ENCODE measurements at places on chromosomes 6 and 20. TPM values are rescaled to one million over a fixed set of nuclear protein-coding genes. Genes with fewer than 3 reads are reported as not detected.

DNA sequence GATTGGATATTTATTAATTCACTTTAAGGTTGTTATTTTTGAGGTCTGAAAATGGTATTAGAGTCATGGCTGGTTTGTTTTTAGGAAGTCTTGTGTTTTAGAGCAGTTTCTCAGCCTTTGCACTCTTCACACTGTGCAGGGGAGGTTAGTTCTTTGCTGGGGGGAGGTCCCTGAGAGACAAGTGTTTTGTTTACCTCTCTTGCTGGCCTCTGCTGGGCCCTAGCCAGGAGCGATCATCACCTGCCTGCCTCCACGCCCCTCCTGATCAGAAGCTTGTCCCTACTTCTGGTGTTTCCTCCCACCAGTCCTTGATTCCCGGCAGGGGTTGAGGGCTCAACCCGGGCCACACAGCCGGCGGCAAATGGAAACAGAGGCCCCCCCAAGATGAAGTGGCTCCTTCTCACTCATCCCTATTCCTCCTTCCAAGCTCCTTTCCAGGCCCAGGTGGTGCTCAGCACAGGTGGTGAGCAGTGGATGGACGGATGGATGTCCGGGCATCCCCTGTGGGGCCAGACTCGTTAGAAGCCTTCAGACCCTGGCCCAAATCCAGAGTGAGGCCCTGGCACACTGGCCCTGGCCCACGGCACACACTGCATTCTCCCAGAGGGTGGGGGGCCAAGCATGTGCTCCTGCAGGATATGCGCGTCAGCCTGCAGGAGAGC is 51.3 kb downstream of the GRM4 start:
- no peak for DNase-seq

GRCh38 chr20:40882152-40882551 is 146.5 kb upstream of the TOP1 start:
- DNase-seq = no peak

Gene PRKN
- 11.0 TPM for polyA plus RNA-seq

- DNase-seq = no peak
Measured at GRCh38 chr20:50520222-50520880, 10.2 kb downstream of the PTPN1 start.

DNA sequence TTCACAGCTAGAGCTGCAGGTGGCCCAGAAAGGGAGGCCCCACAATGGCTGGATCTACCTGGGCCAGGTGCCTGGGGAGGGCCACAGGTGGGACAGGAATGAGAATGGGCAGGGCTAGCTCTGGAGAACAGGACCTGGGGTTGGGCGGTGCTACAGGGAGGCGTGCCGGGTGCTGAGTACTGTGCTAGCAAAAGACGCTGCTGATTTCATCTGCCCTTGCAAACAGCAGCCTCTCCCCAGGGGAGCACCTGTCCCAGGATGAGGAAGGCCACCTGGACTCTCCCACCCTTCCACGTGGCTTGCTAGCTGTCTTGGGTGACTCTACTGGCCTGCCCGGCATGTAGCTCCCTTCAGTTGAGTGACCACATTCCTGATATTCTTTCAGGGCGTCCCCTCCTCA is 6.6 kb upstream of the YTHDF1 start:
- DNase-seq = no peak

Gene ENPP3
- 8.4 TPM for polyA plus RNA-seq

DNA sequence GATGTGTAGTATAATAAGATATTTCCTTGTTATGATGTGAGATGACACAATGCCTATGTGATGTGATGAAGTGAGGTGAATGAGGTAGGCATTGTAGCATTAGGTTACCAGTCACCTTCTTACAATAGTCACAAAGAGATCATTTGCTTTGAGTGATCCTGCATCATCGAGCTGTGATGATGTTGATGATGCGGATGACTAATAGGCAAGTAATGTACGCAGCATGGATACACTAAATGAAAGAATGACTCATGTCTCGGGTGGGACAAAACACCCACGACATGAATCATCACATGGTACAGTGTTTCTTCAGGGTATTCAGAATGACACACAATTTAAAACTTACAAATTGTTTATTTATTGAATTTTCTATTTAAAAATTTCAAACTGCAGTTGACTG is 806.3 kb upstream of the GJE1 start:
- DNase-seq = no peak

DNA sequence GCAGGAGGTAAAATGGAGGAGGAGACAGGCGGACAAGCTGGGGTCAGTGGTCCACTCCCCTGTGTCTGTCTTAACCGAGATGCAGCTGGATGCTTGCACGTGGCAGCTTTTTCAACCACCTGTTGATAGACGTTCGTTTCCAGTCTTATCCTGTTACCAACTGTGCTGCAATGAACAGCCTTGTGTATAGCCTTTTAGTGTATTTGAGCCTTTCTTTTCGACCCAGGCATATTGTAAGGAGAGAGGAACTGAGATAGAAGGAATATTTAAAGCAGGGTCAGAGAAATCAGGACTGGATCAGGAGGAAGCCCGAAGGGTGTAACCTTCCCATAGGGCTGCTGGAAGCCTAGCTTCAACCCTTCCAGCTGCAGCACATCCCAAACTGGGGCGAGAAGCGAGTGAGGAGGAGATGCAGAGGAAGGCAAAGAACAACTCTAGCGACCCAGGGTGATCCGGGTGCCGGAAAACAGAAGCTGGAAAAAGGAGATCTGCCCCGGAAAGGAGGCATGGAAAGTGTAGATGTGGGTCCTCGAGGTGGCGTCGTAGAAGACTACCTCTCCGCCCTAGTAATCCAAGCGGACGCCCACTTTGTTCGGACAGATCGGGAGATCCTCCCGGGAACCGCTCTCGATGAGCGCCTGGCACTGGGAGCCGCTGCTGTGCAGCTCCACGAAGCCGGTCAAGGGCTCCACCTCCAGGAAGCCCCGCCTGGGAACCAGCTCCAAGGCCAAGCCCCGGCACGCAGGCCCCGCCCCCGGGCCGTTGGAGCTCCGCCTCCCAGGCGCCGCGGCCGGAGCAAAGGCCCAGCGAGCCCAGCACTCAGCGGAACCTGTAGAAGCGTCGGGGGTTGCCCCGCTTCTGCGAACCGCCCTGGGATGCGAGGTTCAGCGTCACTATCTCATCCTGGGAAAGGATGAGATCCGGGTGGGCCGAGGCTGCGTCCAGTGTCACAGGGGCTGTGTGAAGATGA is 11.2 kb downstream of the TRIM31 start:
- DNase-seq = no peak

GRCh38 chr20:39812116-39812515 is 850.0 kb downstream of the DHX35 start:
- no peak for DNase-seq

DNA sequence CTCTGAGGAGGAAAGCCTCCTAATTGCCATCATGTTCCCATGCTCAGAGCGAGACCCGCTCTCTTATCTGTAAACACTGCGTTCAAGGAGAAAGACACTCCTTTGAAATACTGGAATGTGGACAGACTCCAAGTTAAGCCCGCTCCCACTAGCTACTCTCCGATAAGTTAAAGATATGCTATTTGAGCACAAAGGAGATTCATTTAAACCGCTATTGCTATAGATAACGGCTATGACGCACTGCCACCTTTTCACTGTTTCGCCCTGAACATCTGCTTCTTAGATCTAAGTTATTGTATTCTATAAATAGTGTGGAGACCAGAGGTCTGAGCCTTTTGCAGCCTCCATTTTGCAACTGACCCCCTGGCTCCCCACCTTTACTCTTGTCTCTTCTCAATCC is 82.3 kb downstream of the GPX5 start:
- no peak for DNase-seq

Gene HTR1E
- 0.85 TPM for polyA plus RNA-seq

Measured in right renal cortex interstitium (tissue), 3 donors.